ENCODE measurements at places on chromosomes 13 and 19.

GRCh38 chr19:57058871-57059270, 60.9 kb upstream of the USP29 start:
- DNase-seq = no peak

GRCh38 chr19:29431332-29431731, 94.5 kb upstream of the VSTM2B start:
- DNase-seq = no peak

DNA sequence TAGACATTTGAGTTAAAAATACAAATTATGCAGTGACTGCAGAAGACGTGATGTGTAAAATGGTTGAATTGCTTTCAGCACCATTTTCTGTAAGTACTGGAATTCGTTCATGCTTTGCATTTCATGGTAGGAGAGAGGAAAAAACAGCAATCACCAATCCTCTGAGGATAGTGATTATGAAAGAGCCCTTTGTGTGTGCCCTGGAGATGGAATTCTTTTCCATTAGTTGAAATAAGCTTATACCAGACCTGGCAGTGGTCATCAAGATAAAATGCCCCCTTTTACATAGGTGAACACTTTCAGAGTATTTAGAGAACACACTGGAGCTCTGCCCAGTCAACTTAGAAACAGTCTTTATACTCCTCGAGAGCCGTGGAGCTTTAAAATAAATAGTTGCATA, 1.7 kb downstream of the CNMD start:
- peak; percentile 10 for DNase-seq

- DNase-seq = no peak
These were observed 11.2 kb upstream of the TBC1D4 start for GRCh38 chr13:75493156-75493555.

- peak; percentile 92 for DNase-seq
These were observed 5.7 kb upstream of the FBXO27 start for GRCh38 chr19:39038098-39038497.

- DNase-seq = no peak
These were observed 2.4 kb downstream of the APLP1 start for GRCh38 chr19:35870798-35871197.

DNA sequence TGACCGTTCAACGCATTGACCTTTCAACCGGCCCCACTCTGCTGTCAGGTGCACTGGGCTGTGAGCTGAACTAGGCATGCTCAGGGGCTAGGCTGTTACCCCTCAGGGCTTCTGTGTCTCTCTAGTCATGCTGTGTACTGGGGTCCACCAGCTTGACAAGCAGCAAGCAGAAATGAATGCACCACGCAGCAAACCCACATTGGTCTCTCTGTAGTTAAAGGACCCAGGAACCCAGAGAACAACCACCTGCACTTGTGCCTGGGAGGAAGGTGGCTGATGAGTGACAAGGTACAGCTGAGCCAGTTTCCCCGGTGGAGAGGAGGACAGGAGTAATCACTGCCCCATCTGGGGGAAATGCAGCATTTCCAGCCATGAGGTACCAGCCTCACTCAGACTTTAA, 159.9 kb downstream of the USP12 start:
- DNase-seq = no peak

DNA sequence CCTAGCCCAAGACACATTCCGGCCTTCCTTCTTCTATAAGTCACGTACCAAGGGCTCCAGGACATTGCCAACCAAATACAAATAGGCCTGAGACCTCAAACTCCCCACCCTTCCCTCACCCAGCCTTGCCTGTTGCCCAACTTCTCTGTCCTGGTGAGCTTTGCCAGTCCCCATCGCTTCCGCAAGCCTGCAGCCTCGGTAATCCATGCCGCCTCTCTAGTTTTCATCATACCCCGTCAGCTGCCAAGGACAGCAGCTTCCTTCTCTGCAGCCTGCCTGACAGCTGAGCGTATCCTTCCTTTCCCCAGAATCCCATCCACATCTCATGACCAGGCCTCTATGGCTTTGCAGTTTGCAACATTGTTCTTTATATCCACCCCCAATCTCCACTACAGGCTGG, 36.6 kb upstream of the POMP start:
- no peak for DNase-seq

GRCh38 chr13:34108410-34108809, 290.5 kb downstream of the RFC3 start:
- no peak for DNase-seq

GRCh38 chr13:29474991-29475390, 120.5 kb downstream of the SLC7A1 start:
- no peak for DNase-seq

DNA sequence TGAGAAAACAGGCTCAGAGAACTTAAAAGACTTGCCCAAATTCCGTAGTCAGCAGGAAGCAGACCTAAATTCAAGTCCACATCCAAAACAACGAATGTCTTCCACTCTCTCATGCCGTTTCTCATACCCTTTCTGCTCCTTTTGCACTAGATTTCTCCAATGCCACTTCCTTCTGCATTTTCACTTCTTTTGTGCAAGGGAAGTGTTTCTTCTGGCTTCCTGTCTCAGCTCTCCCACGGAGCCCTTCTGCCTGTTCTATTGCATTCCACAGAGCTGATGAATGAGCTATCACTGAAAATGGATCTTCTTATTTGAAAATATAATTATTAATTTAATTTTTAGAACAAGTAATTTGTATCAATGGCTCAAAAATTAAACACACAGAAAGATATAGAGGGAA, 56.1 kb upstream of the STK24 start:
- DNase-seq = no peak

DNA sequence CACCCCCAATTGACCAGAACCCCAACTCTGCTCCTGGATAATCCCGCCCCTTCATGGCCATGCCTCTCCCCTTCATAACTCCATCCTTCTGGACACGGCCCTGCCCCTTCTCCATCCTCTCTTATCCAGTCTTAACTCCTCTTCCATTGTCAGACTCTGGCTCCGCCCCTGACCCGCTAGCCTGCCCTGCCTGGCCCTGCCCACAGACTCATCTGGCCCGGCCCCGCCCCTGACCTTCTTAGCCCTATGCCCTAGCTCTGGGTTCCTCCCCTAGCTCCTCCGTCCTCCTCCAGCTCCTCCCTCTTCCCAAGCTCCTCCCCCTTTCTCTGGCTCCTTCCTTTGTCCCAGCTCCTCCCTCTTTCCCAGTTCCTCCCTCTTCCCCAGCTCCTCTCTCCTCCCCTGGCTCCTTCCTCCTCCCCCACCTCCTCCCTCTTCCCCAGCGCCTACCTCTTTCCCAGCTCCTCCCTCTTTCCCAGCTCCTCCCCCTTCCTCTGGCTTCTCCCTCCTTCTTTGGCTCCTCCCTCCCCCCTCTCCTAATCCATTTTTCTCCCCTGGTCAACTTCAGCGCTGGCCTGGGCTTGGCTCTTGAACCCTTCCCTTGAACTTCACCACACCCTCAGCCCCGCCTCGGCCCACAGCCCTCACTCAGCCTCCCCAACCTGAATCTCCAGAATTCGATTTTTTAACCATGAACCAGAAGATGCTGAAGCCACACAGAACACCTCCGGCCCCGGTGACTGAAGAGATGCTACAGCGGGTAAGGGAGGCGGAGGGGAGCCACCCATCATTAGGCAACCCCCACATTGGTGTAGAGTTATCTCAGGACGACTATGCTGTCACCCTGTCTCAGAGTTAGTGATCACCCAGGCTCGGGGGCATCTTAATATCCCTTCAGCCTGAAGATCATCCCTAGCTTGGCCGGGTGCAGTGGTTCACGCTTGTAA, 9.2 kb upstream of the ZNF358 start:
- no peak for DNase-seq

DNA sequence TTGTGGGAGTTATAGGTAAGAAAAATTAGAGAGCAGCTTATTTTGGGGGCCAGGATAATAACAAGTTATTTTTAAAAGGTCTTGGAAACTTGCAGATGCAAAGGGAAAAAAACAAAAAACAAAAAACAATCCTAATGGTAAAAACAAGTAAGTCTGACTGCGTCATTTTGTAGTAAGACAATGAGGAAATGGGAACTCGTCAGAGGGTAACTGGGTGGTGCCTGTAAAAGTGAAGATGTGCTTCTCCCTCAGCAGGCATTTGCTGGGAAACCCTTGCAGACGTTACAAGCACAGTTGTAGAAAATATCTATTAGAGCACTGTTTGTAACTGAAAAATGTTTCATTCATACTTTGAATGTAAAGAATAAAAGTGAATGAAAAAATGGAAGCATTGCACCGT, 2.2 kb upstream of the TNFSF13B start:
- no peak for DNase-seq

DNA sequence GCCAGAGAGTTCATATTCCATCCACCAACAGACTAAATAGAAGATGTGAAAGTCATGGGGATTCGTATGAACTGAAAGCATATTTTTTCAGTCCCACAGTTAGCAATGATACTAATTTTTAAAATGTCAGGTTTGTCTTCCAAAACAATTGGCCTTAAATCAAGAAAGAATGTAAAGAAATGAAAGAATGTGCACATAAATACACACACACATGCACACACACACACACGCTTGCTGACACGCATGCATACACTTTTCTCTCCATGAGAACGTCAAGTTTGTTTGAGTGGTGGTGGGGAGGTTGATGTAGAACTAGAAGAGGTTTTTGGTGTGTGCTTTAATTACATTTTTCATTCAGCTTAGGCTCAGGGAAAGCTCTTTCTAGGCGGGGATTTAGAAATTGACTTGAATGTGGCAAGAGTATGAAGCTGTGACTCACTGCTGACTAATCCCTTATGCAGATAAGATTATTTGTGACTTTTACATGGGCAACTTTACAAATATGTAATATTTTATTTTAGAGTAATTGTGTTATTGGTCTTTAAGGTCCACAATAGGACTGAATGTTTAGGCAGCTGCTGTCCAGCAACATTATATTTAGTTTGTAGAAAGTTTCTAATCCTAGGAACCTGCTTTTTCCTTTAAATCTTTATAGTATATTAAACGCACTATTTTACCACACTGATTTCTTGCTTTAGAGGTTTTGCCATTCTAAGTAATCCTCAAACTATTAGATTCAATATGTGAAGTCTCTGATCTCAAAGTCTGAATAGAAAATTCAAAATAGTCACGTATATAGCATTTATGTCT, 18.8 kb downstream of the FLT1 start:
- DNase-seq = no peak

GRCh38 chr13:105573136-105573535, 962.3 kb downstream of the EFNB2 start:
- no peak for DNase-seq

GRCh38 chr19:40174092-40174491, 17.1 kb upstream of the MAP3K10 start:
- DNase-seq = no peak

DNA sequence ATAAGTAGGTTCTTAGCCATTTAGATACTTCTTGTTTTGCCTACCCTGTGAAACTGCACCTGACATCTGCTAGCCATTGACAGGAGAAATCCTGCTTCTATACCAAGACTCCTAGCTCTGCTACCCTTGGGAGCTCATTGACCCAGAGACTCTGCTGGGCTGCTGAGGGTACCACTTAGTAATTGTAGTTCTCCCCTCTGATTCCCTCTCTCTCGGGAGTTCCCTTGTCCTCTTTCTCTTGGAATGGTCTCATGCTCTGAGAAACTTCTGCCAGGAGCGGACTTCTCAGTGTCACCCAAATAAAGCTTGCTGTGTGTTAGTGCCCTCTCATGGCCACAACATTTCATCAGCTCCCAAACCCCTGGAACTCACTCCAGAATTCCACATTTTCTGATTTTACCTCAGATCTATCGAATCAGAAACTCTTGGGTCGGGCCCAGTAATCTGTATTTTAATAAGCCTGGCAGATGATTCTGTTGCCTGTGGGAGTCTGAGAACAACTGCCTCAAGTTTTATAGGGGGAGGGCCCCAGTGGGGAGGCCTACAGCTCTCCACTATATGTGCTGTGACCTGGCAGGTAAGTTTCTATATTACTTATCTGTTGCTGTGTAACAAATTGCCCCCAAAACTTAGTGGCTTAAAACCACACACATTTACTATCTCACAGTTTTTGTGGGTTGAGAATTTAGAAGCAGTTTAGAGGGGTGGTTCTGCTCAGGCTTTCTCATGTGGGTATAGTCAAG, 221.1 kb downstream of the TDRD3 start:
- no peak for DNase-seq

GRCh38 chr19:17135001-17135853, 59.6 kb downstream of the MYO9B start:
- peak; percentile 73 for DNase-seq

GRCh38 chr13:76622315-76623040, 263.7 kb downstream of the KCTD12 start:
- no peak for DNase-seq

DNA sequence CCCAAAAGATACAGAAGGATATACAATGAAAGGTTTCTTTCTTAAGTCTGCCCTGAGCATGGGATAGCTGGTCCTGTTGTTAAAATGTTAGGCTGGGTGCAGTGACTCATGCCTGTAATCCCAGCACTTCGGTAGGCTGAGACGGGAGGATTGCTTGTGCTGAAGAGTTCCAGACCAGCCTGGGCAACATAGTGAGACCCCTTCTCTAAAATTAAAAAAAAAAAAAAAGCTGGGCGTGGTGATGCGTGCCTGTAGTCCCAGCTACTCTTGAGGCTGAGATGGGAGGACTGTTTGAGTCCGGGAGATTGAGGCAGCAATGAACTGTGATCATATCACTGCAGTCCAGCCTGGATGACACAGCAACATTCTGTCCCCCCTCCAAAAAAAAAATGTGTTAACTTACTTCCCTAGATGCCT, 52.5 kb upstream of the SHKBP1 start:
- DNase-seq = no peak

DNA sequence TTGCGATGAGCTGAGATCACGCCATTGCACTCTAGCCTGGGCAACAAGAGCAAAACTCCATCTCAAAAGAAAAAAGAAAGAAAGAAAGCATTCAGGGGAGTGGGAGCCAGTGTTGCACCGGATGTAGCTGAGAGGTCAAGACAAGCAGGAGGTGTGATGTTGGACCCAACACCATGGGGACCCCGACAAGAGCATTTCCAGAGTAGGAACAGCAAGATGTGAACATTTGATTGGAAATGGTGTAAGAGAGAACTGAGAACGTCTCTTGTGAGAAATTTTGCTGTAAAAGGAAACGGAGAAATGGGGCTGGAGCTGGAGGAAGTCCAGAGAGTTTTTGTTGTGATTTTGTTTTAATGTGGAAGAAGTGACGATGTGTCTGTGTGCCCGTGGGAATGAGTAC, 15.8 kb upstream of the DPF1 start:
- DNase-seq = no peak

- no peak for DNase-seq
These were observed 32.0 kb downstream of the DHX34 start for GRCh38 chr19:47381121-47381520.

DNA sequence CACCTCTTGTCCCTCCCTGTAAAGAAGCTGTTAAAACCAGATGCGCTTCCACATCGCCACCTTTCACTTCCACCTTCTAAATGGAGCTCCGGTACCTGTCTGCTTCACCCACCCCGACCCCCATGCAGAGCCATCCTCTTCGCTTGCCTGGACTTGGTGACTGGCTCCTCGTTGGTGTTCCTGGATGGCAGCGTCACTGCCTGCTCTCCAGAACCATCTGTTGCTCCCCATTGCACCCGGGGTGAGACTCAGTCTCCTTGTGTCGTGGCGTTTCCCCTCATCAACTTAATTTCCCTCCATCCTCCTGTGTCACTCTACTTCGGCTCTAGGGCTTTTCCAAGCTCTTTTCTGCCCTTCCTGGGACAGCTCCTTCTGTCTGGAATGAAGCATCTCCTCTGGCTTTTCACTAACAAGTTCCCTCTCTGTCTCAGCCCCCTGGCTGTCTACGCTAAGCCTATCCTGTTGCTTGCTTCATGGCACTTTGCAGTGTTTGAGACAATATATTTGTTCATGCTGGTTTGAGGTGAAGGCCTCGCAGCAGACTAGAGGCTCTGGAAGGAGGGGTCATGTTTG, 10.3 kb downstream of the CEBPG start:
- no peak for DNase-seq

All from NCI-H2227 treated with DMSO at 0.1 percent for 48 hours (cell line).